ENCODE measurements at places on chromosomes 3 and 15. TPM values are rescaled to one million over a fixed set of nuclear protein-coding genes. Genes with fewer than 3 reads are reported as not detected.

DNA sequence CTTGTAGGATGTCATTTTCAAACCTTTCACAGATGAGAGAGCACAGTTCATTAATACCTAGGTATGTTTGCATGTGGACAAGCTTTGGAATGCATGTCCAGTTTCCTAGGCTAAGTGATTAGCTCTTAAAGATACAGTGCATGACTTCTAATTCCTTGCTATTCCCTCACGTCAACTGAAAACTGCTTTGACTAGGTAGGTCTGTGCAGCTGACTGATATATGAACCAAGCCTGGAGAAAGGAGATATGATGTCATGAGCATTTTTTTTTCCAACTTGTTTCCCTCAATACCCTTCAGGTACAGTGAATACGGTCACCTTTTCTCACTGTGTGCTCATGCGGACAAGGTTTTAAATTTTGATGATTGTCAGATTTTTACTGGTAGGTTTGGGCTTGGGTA lies 41.6 kb upstream of the TASOR start:
- DNase-seq, result no peak

DNA sequence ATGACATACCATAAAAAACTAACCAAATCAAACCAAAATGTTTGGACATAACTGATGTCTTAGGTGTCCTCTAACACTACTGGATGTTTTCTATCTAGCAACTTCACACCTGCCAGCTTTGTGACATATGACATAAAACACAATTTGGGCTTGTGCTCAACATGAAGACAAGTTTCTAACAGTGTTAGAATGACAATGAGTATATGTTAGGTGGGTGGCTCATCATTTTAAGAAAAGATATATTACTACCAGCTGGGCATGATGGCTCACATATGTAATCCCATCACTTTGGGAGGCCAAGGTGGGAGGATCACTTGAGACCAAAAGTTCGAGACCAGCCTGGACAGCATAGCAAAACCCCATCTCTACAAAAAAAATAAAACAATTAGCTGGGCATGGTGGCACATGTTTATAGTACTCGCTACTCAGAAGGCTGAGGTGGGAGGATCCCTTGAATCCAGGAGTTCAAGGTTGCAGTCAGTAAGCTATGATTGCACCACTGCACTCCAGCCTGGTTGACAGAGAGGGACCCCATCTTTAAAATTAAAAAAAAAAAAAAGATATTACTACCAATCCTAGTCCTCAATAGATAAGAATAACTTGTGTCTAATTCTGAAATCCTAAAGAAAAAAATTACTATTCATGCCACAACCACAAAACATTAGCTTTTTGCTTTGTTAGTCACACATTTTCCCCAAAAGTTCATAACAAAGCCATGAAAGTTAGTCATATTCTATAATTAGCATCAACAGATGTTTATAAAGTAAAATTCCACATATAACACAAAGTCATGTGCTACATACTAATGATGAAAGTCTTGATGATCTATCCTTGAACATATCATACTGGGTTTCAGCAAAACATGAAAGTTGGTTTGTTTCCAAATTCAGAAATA lies 59.9 kb downstream of the LRRFIP2 start:
- DNase-seq, result no peak

- DNase-seq, result peak; percentile 14
Measured at GRCh38 chr15:95292785-95293450, 1037.6 kb upstream of the NR2F2 start.

GRCh38 chr15:49752517-49752916 lies 131.7 kb downstream of the DTWD1 start:
- DNase-seq, result no peak

DNA sequence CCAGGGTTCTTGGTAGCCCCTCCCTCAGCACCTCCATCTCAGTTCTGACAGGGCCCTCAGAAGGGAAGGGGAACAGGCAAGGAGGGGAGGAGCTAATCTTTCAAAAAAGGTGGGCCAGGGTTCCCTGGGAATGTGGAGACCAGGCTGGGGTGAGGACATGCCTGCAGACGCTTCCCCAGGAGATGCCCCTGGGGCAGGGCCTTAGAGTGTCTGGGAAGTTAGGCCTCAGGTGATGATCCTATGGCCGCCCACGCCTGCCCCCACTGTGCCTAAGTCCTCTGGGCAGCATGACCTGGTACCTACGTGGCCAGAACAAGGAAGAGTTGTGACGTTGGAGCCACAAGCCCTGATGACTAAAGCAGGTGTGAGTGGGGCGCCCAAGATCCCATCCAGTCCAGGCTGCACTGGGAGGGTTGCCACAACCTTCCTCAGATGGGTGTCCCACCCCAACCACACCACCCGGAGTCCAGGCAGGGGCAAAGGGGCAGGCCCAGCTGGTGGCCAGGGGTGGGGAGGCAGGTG lies 3.9 kb upstream of the SEMA3B start:
- DNase-seq, result no peak

DNA sequence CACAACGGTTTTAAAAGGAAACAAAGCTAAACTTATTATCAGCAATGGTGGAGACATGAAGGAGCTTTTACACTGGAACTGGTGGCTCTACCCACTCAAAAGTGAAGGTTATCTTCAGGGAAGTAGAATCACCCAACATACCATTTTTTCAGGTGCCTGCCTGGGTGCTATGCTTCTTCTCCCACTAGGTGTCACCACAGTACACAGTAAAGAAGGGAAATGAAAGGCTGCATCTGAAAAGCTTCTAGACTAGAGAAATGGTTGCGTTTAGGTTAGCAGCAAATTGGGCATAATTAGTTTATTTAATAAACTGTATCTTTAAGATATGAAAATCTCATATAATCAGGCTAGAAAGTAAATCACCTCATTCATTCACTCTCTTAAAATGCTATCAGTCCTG lies 47.0 kb upstream of the SELENOK start:
- DNase-seq, result peak; percentile 47

DNA sequence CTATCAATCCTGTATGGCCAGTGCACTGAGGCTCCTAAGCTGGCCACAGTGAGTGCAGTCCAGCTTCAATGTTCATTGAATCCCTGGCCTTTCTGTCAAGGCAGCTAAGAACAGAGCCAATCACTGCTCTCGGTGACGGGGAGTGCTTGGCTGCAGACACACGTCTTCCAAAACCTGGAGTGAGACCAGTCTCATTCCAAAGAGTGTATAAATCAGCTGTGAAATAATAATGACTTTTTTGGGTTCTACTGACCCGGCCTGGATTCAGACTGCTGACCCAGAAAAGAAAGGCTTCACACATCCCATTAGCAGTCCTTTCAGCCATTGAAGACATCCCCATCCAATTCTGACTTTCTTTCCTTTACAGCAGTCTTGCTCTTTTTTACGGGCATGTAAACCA lies 665.5 kb downstream of the GBE1 start:
- no peak for DNase-seq

DNA sequence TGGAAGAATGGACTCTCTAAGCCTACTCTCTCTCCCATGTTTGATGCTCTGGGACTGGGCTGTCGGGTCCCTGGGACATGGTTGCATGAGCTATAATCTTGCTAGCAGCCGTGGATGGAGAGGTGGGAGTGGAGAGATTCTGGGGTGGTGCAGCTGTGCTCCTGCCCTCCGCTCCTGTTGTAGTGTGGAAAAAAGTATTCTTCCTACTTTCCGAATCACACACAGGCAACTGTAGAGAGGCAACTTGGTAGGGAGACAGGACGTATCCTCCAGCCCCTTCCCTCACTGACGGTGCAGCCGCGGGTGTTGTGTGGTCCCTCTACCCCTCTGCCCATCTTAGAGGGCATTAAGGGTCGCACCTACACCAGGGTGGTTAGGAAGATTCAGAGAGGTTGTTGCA lies 281.4 kb upstream of the TLE3 start:
- no peak for DNase-seq

CAMKV gene
- 41.2 TPM for total RNA-seq

- DNase-seq, result no peak
Measured at GRCh38 chr3:124965413-124965812, 30.9 kb upstream of the MUC13 start.

GRCh38 chr15:75751891-75752290 lies 39.2 kb upstream of the CSPG4 start:
- no peak for DNase-seq

DNA sequence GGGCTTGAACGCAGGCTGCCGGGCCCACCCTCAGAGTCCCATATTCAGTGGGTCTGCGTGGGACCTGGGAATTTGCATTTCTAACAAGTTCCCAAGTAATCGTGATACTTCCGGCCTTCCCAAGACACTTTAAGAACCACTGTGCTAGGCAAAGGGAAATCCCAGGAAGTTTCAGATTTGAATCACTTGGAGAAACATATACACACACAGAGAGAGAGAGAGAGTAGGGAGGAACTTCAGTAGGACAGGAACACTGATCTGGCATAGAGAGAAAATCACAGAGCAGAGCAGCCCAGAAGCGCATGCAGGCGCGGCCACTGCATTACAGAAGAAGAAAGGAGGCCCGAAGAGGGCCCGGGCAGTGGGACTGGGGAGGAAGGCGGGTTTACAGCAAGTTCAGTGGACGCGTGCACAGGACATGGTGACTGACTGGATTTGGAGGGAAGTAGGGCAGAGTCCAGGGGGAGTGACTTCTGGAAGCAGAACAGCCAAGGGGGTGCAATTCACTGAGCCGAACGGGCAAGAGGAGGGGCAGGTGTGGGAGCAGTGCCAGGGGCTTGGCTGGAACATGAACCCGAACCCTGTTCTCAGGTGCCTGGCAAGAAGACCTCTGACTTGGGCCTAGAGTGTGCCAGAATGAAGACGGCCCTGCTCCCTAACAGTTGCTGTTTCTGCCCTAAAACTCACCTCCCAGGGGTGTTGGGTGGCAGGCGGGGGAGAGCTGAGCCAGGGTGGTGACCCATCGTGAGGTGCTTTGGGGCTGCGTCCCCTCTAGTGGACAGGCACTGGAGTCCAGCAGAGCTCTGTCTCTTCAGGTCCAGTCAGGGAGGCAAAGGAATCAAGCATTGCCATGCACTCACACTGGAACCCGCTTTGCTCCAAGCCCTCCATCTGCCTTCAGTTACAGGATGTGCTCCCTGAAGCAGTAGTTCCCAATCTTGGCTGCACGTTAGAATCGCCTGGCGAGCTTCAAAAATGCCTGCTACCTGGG lies 101.3 kb upstream of the HES1 start:
- DNase-seq, result no peak

- DNase-seq, result no peak
Measured at GRCh38 chr3:30628901-30629590, 22.6 kb downstream of the TGFBR2 start.

All from neural crest cell (in vitro differentiated cells).